Activated CD8-positive, alpha-beta memory T cell treated with anti-CD3 and anti-CD28 coated beads, Interleukin-2, amount 50 U/mL, for 48 hours (primary cell): ENCODE measurements at places on chromosomes 7 and 10.
A peak's percentile ranks its signal among the peaks of the same experiment; 100 is the strongest.

DNA sequence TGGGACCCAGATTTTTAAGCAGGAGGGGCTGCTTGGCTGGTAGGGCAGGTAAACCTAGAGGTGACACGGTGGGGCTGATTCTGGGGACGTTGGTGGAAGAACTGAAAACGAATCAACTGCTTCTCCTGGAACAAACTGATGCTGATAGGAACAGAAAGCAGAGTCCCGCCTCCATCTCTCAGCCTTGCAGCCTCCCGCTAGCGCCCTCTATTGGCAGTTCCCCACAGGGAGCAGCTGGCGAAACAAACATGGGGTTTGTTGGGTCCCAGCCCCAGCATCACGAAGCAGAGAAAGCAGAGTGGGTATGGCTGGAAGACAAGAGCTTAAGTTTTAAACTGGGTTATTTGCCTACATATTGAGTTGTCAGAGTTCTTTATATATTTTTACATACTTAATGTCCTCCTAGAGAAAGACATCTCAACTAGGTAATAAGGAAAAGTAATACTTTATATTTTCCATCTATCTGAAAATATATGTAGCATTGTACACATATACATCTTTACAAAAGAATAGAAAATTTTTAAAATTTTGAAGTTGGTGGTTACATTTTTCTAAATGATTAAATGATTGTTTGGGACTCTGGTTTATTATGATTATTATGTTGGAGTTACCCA lies 42.3 kb upstream of the FOXI2 start:
- DNase-seq: peak; percentile 79

GRCh38 chr7:99794585-99795502 lies 10.9 kb upstream of the CYP3A4 start:
- DNase-seq: no peak

GRCh38 chr7:110988890-110989501 lies 101.9 kb upstream of the LRRN3 start:
- DNase-seq: no peak

DNA sequence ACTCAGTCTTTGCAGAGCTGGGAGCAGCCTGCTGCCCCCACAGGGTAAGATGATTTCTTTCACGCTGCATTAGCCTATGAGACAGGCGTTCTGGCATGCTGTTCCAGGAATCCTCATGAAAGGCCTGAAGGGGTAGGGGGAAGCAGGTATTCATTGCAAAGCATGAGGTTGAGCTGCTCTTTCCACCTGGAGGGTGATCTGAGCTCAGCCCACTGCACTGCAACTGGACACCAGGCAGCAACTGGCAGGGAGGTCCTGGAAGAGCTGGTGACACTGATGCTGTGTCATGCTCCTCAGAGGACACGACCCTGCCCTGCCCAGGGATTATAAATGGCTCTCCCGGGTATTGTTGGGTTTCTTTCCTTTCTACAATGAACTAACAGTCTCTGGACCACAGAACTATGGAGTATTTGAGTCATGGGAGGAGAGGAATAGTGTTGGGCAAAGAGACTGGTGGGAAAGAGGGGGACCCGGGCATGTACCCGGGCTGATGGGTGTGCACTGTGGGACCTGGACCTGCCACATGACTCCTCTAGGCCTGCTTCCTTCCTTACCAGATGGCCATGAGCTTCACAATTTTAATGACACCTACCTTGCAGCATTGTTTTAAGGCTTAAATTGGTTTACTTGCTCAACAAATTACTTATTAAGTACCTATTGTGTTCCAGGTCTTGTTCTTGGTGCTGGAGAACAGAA lies 24.3 kb downstream of the SLC25A28 start:
- DNase-seq: no peak

DNA sequence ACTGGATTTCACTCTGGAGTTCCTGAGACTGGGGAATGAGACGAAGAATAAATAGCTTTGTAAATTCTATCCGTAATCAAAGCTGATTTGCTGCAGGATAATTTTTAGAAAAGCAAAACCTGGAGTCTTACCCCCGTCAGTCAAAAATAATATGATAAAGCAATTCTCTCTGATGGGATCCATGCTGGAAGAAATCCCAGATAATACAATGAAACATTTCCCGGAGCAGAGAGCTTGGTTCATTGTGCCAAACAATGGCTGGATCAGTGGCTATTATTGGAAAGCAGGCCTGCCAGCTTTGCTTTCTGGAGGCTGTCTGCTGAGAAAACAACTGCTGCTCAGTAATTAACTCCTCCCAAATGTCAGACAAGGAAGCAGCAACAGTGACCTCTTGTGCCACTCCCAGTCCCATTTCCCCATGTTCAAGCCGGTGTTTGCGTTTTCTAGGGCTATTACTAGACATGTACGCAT lies 609.4 kb upstream of the PCDH15 start:
- no peak for DNase-seq
